ENCODE measurements at places on chromosomes 3 and 15. TPM values are rescaled to one million over a fixed set of nuclear protein-coding genes. Genes with fewer than 3 reads are reported as not detected.

Gene FOXB1
- total RNA-seq = not detected

Gene ITIH4
- 15.7 TPM for total RNA-seq

GRCh38 chr3:17894434-17895060, 152.1 kb upstream of the TBC1D5 start:
- no peaks in the 10 kb centered on the region for H3K27me3 ChIP-seq
- H3K27ac ChIP-seq = no peak overlapping the region
- H3K4me3 ChIP-seq = no peak overlapping the region
- DNase-seq = no peak

DNA sequence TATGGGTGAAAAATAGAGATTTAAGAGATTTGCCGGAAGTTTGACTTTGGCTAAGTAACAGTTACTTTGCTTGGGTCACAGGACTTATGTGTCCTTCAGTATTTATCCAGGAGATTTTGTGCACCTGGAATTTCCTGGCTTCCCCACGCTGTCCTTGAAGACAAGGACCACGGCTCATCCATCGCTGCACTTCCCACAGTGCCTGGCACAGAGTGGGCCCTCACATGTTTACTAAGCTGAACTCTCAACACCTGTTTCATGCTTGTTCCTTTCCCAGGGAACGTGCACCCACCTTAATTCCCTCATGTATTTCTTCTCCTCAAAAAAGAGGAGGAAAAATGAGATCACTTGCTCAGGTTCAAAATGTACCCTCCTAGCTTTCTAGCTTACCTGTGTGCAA, 32.0 kb downstream of the CA12 start:
- H3K27me3 ChIP-seq = no peaks in the 10 kb centered on the region
- H3K36me3 ChIP-seq = no peaks in the 10 kb centered on the region
- peaks cover 15% of the 10 kb centered on the region for H3K4me1 ChIP-seq
- no peak for DNase-seq

- H3K27me3 ChIP-seq = no peaks in the 10 kb centered on the region
- no peak overlapping the region for H3K4me3 ChIP-seq
- H3K4me1 ChIP-seq = no peaks in the 10 kb centered on the region
- peaks cover 96% of the 10 kb centered on the region for H3K36me3 ChIP-seq
- no peak overlapping the region for H3K27ac ChIP-seq
Observed at GRCh38 chr3:9666704-9667445, 17.6 kb downstream of the MTMR14 start.

All from activated B cell treated with CpG ODN at 0.5 μM for 24 hours (primary cell).